A549 treated with GW870086 at 1 μM for 4 hours (cell line): ENCODE measurements at places on chromosomes 6 and 20. TPM values are rescaled to one million over a fixed set of nuclear protein-coding genes. Genes with fewer than 3 reads are reported as not detected.

SDC4 gene
- total RNA-seq, result 128 to 148 TPM (median 143 TPM) in 5 replicates

C6orf52 gene
- 1.7 to 2.1 TPM (median 2.1 TPM) in 5 replicates for total RNA-seq

BLCAP gene
- total RNA-seq, result 43.2 to 55.3 TPM (median 50.9 TPM) in 5 replicates

TAGAP gene
- not detected in 5 replicates for total RNA-seq

CPNE5 gene
- 0.10 to 0.13 TPM (median 0.12 TPM) in 4 of 5 replicates, not detected in the other for total RNA-seq

UBR2 gene
- total RNA-seq, result 5.6 to 7.3 TPM (median 6.7 TPM) in 5 replicates

RCAN2 gene
- not detected in 5 replicates for total RNA-seq

GABRR2 gene
- total RNA-seq, result 0.10 TPM in 1 of 5 replicates, not detected in the others

ARHGAP18 gene
- total RNA-seq, result 4.5 to 5.6 TPM (median 4.8 TPM) in 5 replicates

SLC22A1 gene
- total RNA-seq, result 1.1 to 2.8 TPM (median 1.7 TPM) in 5 replicates

MOCS3 gene
- 5.6 to 6.3 TPM (median 5.9 TPM) in 5 replicates for total RNA-seq

LY6G6D gene
- total RNA-seq, result not detected in 5 replicates

LY6G6F gene
- not detected in 5 replicates for total RNA-seq

PACSIN1 gene
- 0.03 to 0.08 TPM (median 0.03 TPM) in 3 of 5 replicates, not detected in the others for total RNA-seq

THBD gene
- 47.1 to 57.7 TPM (median 50.6 TPM) in 5 replicates for total RNA-seq

TBXT gene
- total RNA-seq, result not detected in 5 replicates

CST3 gene
- 267 to 420 TPM (median 398 TPM) in 5 replicates for total RNA-seq

SLC2A10 gene
- total RNA-seq, result not detected in 5 replicates

SLC17A2 gene
- not detected in 5 replicates for total RNA-seq

CFAP206 gene
- total RNA-seq, result 0.40 to 0.73 TPM (median 0.46 TPM) in 5 replicates

MDC1 gene
- total RNA-seq, result 14.8 to 21.4 TPM (median 16.4 TPM) in 5 replicates

FAM83D gene
- 56.0 to 80.7 TPM (median 66.2 TPM) in 5 replicates for total RNA-seq

HCRTR2 gene
- not detected in 5 replicates for total RNA-seq

MAN1A1 gene
- total RNA-seq, result 0.03 to 0.07 TPM (median 0.05 TPM) in 4 of 5 replicates, not detected in the other

HLA-DPA1 gene
- total RNA-seq, result not detected in 5 replicates

CYP24A1 gene
- 85.5 to 193 TPM (median 162 TPM) in 5 replicates for total RNA-seq

BPIFB4 gene
- not detected in 5 replicates for total RNA-seq

HLA-DQB2 gene
- not detected in 5 replicates for total RNA-seq

FLRT3 gene
- 1.1 to 1.6 TPM (median 1.3 TPM) in 5 replicates for total RNA-seq
